T-helper 17 cell (primary cell): ENCODE measurements at places on chromosomes 3 and 15.

GRCh38 chr15:38842226-38842625 is 277.6 kb upstream of the RASGRP1 start:
- no peak for DNase-seq

- no peak for DNase-seq
Measured at GRCh38 chr3:99921986-99922385, 104.3 kb downstream of the CMSS1 start.

DNA sequence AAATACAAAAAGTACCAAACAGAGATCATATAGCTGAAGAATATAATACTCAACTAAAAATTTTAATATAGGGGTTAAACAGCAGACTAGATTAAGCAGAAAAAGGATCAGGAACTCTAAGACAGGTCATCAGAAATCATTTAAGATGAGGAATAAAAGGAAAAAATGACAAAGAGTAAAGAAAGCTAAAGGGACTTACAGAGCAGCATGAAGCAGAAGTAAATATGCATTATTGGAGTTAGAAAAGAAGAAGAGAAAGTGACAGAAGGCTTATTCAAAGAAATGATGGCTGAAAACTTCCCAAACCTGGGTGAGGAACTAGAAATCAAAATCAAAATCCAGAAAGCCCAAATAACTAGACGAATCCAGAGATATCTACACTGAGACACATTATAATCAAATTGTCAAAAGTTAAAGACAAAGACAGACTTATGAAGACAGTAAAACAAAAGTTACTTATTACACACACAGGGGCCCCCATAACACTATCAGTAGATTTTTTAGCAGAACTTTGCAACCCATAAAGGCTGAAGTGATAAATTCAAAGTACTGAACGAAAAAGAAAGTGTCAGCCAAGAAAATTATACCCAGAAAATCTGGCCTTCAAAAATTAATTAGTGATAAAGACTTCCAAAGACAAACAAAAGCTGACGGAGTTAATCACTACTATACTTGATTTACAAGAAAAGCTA is 95.6 kb downstream of the SCAPER start:
- DNase-seq = no peak

DNA sequence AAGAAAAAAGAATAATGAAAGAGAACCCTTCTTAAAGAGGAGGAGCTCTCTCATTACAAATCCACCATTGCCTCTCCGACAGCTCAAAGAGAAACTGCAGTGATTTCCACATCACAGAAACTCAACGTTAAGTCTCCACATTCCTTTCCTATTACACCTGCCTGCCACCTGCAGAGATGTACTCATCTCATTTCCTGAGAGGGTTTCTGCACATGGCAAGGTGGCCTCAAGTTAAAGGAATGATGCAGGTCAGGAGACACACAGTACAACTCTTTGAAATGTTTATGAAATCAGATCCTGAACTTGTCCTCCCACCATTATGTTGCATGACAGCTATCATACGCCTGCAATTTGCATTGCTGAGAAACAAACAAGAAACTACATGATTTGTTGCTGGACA is 458.4 kb upstream of the ADAMTS9 start:
- DNase-seq = no peak

DNA sequence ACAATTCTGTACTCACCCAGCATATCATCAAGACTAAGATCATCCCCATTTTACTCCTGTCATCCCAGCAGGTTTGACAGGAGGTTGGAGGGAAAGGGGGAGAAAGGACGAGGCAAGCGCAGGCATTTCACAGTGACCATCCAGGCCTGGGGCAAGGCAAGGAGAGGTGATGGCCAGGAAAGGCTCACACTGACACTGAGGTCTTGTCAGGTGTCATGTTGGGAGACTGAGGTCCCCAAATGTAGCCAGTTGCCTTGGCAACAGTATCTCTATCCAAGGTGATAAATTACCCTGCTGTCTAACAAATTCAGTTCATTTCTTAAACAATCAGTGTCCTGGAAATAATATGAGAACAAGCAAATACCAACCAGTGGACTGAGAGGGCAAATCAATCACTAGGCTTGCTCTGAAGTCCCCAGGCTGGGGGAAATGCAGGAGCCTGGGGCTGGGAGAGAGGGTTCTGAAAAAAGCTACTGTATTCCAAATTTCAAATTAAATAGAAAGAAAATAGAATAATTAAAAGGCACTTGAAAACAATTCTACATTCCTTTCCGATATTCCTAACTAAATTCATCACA is 172.8 kb downstream of the OSBPL10 start:
- DNase-seq = no peak

- DNase-seq = no peak
Measured at GRCh38 chr15:62454567-62455172, 289.6 kb upstream of the C2CD4B start.

GRCh38 chr15:34271493-34271892 is 46.7 kb downstream of the EMC4 start:
- no peak for DNase-seq

DNA sequence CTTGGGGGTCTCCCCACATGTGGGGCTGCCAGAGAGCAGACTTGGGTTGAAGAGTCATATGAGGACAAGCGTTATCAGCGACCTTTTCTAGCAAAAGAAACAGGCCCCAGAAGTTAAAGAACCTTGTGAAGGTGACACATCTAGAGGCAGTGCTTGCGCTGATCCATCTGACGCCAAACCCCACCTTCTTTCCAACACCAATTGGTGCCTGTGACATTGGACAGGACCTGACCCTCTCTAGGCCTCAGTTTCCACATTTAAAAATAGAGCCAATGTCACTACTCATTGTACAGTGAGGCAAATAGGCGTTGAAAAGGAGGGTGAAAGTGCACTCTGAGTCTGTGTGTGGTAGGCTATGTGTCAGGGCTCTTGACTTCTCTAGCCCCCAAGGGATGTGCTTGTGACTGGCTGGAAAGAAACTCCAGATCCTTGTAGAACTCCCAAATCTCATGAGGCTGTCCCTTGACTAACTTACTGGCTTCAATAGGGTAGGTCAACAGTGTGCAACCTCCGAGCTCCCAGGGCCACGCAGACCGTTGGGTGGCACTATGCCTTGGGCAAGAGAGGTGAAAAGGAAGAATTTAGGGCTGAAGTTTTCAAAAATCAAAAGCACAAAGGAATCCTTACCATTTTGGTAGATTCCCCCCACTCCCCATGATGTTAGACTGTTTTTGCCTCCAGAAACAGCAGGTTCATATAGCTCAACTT is 666 bp upstream of the FAM219B start:
- DNase-seq = no peak

- no peak for DNase-seq
Measured at GRCh38 chr3:63047068-63047467, 171.9 kb upstream of the CADPS start.

DNA sequence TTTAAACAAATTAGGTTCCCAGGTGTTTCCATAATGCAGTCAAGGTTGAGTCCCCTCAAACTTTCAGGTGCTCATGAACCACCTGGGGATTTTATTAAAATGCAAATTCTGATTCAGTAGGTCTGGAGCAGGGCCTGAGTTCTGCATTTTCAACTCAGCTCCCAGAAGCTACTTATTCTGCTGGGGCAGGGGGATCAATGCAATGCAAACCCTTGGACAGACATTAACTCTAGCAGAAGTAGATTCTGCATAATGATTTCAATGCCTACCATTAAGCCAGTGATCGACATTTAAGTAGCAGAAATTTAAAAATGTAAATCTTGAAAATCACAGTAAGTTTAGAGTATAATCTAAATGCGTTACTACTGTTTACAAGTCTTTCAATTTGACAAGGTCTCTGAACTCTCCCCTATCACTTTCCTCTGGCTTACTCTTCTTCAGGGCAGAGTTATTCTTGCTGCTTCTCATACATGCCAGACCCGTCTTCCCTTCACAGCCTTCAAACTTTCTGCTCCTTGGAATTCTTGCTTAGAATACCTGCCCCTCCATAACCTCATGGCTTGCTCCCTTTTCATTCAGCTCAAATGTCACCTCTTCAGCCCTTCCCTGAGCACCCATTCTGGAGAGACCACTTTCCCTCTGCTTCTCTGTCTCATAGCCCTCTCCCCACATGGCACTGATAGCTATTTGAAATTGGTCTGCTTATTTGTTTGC is 19.3 kb upstream of the DPPA4 start:
- DNase-seq = no peak

- DNase-seq = no peak
Measured at GRCh38 chr15:72774696-72775383, 8.7 kb downstream of the ADPGK start.

DNA sequence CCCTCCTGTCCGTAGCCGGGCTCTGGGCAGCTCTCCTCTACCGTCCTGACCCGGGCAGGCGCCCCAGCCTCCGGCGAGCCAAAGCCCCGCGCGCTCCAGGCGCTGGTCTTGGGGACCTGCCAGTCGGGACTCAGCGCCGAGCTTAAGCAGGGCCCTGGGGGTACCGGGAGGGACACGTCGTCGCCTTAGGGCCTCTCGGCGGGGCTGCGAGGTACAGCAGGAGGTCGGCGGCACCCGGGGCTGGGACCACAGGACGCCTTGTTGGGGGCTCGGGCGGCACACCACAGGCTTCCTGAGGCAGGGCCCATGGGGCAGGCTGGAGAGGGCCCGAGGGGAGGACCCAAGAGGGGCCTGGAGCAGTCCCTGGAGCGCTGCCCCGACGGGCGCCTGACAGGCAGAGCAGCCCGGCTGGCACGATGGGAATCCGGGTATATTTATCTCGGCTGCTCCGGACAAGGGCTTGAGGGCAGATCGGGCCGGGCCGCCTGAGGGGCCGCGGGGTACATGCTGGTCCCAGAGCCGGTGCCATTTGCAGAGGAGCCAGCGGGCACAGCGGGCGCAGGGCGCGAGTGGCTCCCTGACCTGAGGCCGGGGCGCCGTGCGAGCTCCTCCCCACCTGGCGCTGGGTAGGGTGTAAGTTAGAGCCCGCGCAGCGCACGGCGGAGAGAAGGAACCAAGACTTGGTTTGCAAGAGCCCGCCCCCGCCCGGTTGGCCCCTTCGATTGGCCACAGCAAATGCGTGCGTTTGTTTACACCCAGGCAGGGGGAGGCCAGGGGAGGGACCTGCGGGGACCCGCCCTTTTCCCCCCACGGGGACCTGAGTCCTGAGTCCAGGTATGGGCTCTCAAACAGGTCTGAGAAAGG is 574 bp downstream of the SLC38A3 start:
- peak; percentile 16 for DNase-seq

GRCh38 chr15:70430069-70430468 is 332.4 kb upstream of the TLE3 start:
- no peak for DNase-seq

DNA sequence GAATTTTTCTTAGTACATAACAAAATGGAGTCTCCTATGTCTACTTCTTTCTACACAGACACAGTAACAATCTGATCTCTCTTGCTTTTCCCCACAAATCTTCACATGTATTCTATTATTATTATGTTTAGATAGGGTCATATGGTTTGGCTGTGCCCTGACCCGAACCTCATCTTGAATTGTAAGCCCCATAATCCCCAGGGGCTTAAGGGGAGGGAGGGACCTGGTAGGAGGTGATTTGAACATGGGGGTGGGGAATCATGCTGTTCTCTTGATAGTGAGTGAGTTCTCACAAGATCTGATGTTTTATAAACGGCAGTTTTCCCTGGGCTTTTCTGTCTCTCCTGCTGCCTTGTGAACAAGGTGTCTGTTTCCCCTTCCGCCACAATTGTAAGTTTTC is 86.7 kb upstream of the SELENOK start:
- DNase-seq = no peak

DNA sequence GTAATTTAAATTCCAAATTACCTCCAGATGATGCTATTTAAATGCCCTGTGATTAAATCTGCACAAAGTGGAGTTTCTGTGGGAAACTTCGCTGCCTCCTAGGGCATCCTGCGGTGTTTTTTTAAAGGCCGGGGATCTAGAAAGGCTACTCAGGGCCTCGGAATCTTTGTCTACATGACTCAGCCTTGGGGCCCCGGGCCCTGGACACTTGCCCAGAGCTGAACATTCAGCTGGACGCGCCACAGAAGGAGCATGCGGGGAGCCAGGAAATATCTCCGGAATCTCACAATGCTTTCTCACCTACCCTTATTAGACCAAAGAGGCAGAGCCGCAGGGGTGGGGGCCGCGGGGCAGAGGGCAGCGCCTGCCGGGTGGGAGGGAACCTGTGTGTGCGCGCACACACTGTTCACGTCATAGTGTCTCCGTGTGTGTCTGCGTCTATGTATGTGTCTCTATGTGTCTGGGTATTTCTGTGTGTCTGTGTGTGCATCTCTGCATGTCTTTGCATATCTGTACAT is 145.5 kb upstream of the TPM1 start:
- DNase-seq = no peak

DNA sequence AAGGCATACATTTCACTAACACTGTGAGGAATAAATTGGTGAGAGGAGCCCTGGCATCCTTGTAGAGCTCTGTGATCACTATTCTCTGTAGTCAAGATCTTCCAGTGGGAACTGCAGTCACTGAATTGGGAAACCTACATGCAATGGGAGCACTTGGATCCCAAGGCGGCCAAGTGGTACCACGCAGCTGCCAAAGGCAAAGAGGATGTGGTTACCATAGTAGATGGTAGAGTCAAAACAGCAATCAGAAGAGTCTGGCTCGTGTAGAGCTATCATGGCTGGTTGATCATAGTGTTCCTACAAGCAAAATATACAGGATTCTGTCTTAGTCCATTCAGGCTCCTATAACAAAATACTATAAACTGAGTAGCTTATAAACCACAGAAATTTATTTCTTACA is 849.7 kb downstream of the ROBO2 start:
- no peak for DNase-seq

DNA sequence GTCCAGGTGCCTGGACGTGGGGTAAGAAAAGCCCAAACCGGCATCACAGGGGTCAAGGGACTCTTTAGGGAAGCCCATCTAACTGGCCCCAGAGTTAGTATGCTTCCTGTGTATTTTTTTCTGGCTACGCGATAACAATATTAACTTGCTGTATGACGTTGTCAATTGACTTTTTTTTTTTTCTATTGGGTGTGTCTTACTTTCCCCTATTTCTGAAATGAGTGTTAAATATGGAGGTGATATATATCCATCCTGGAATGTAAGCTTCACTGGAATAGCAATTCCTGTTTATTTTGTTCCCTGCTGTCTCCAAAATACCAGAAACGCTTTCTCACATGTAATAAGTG is 598 bp upstream of the GMNC start:
- DNase-seq = no peak

GRCh38 chr3:110533089-110533488 is 538.5 kb upstream of the NECTIN3 start:
- no peak for DNase-seq

DNA sequence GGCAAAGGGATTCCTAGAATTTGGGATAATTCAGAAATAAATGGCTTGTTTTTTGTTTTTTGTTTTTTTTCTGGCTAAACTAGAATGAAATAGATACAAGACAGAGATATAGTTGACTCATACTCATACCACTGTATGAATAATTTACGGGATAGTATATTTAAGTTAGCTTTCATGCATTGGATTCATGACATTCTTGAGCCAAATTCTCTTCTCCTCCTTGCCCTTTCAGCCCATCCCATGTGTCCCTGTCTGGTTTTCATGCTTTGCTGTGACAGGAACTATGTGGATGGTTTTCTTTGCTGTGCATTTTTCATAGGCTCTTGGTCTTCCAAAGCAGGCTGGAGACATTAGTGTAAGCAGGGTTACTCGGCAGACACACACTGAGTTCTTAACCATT is 66.6 kb upstream of the UMPS start:
- DNase-seq = no peak

- no peak for DNase-seq
Measured at GRCh38 chr3:24060055-24060454, 115.0 kb downstream of the NR1D2 start.

- no peak for DNase-seq
Measured at GRCh38 chr15:89171136-89172072, 50.0 kb downstream of the RLBP1 start.

GRCh38 chr15:57421110-57421509 is 44.8 kb downstream of the CGNL1 start:
- no peak for DNase-seq
